Hypothalamus (tissue), 51 donors: ENCODE measurements at places on chromosomes 4 and X.

- no peak for DNase-seq
These were observed 855.1 kb upstream of the INTU start for GRCh38 chr4:126777649-126778048.

GRCh38 chrX:73851014-73852009, 288.3 kb downstream of the CHIC1 start:
- peak; percentile 89 for DNase-seq

DNA sequence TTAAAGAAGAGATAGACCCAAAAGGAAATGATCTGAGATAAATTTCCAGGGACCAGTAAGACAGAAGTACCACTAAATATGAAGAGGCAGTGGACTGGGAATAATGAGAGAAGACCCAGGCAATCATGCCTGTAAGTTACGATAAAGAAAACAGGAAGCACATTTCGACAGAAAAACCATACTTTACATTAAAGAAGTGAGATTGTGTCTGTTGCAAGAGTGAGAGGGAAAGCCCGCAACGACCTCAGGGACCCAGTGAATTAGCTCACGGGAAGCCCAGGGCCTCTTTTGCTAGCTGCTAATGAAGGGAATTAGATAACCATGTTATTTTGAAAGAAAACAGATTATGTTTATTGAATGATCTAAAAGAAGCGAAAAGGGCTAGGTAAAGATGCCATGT, 28.9 kb upstream of the ACSL1 start:
- DNase-seq: no peak

- no peak for DNase-seq
These were observed at the start of gene LRP2BP for GRCh38 chr4:185395238-185395955. LRP2BP (minus strand) TSS chr4:185395924; CDS start chr4:185378186, 17,738 bp downstream.

GRCh38 chr4:151717909-151718628, 42.7 kb downstream of the GATB start:
- no peak for DNase-seq
